HCT116 (cell line): ENCODE measurements at places on chromosomes 1 and 21. TPM values are rescaled to one million over a fixed set of nuclear protein-coding genes. Genes with fewer than 3 reads are reported as not detected.

Gene AMY1C
- not detected for total RNA-seq

Gene ST6GALNAC5
- total RNA-seq, result 1.2 TPM

Gene CELA3B
- total RNA-seq, result 5.3 TPM

Gene GABPB2
- 7.7 TPM for total RNA-seq

Gene DARS2
- total RNA-seq, result 25.6 TPM

Gene LRRIQ3
- total RNA-seq, result 1.1 TPM

Gene DPT
- total RNA-seq, result not detected

Gene OR2T29
- total RNA-seq, result not detected

Gene S100A3
- 4.2 TPM for total RNA-seq

Gene LDLRAD2
- total RNA-seq, result not detected

DNA sequence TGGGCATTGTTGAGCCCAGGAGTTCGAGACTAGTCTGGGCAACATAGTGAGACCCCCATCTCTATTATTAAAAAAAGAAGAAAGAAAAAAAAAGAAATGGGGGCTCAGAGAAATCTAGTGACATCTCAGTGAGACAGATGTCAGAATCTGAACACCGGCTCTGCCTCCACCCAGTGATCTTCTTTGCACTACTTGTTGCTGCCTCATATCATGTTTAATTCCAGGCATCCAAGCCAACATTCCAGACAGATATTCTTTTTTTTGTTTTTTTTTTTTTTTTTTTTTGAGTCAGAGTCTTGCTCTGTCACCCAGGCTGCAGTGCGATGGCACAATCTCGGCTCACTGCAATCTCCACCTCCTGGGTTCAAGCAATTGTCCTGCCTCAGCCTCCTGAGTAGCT is 5.0 kb upstream of the ARL8A start:
- no peak for DNase-seq

GRCh38 chr1:81706650-81707435 is 93.9 kb upstream of the ADGRL2 start:
- no peak for DNase-seq

- no peak for DNase-seq
These were observed 756 bp downstream of the ANKRD13C start for GRCh38 chr1:70353601-70354331.

GRCh38 chr1:10646347-10646861 is 150.0 kb downstream of the CASZ1 start:
- DNase-seq, result peak; percentile 33

DNA sequence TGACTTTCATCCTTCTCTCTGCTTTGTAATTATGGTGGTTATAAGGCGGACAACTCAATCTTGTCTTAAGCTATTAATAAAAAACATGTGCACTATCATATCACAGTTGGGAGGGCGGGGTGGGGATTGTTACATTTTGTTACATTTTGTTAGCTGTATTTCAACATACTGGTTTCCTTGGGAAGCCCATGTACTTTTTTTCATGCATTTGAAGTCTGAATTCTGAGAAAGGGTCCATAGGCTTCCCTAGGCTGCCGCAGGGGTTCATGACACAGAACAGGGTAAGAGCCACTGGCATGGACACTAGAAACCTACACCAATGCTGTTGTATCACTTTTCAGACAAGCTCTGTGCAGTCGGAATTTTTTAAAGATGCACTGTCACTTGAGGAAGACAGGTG is 178.8 kb downstream of the ETS2 start:
- no peak for DNase-seq

DNA sequence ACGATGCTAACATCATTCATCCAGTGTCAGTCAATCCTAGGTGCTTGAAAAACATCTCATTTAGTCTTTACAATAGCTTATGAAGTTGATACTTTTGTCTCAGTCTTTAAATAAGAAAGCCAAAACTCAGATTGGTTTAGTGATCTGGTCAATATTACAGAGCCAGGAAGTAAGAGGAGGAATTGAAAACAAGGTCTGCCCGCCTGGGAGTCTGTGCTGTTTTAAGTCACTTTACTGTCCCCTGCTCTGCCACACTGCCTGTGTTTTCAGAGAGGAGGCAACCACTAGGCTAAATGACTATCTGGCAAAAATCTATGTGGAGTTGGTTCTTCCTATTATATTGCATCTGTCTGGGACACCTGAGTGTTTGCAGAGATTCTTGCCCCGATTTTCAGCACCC is 62.3 kb downstream of the ST6GALNAC3 start:
- no peak for DNase-seq

GRCh38 chr1:151653397-151653796 is 41.5 kb downstream of the SNX27 start:
- DNase-seq, result no peak

DNA sequence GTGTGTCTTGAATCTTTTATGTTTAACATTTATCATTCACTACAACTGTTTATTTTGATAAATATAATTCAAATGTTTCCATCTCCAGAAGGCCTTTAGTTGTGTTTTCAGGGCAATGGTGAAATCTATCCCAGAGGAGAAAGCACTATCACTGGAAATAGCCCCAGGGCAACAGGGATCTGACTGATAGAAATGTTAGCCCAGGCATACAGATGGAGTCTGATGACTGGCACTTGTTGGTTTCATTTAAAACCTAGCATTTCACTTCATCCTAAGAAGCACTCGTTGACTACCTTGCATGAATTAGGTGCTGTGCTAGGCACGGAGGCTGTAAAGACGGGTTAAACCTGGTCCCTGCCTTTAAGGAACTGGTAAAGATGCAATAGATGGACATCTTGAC is 103.1 kb downstream of the C1orf21 start:
- no peak for DNase-seq

DNA sequence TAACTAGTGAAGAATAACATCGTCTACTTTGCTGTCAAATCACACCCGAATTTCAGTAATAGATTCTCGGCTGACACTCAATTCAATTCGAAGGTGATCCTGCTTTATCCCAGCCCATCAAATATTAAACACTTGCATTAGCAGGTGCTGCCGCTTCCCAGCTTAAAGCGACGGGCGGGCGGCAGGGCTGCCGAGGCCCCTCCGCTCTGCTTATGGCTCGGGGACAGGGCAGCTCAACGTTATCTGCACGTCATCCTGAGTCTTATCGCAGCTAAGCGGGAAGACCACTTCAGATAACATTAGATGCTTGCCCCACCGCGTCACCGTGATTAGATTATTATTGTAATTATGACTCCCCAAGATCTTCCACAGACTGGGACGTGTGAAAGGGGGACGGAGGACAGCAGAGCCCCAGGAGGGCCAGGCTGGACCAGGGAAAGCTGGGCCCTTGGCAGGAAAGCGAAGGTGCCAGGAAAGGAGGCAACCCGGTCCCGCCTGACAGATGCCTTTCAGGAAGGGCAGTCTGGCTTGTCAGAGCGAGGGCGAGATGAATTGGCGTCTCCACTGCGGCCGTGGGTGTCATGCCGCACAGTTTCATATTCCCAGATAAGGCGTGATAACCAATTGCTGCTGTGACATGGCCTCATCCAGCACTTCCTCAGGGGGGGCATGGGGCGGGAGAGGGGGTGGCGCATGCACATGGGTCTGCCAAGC is 37.0 kb downstream of the DMAP1 start:
- DNase-seq, result no peak

DNA sequence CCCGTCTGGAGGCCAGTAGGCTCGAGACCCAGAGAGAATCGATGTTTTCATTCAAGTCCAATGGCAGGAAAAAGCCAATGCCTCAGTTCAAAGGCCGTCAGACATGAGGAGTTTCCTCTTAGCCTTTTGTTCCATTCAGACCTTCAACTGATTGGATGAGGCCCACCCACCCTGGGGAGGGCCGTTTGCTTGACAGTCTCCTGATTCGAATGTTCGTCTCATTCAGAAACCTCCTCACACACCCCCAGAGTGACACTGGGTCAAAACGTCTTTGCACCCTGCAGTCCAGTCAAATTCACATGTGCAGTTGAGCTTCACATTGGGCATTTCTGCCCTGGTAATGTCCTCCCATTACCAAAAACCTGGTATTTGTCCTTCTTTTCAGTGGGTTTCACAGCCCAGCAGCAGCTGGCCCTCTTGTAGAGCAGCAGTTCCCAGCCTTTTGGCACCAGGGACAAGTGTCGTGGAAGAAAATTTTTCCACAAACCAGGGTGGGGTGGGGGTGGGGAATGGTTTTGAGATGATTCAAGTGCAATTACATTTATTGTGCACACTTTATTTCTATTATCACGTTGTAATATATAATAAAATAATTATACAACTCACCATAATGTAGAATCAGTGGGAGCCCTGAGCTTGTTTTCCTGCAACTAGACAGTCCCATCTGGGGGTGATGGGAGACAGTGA is 40.1 kb downstream of the RSPH1 start:
- DNase-seq, result no peak

- DNase-seq, result no peak
These were observed 726.5 kb upstream of the ADAMTS5 start for GRCh38 chr21:27693376-27693775.

DNA sequence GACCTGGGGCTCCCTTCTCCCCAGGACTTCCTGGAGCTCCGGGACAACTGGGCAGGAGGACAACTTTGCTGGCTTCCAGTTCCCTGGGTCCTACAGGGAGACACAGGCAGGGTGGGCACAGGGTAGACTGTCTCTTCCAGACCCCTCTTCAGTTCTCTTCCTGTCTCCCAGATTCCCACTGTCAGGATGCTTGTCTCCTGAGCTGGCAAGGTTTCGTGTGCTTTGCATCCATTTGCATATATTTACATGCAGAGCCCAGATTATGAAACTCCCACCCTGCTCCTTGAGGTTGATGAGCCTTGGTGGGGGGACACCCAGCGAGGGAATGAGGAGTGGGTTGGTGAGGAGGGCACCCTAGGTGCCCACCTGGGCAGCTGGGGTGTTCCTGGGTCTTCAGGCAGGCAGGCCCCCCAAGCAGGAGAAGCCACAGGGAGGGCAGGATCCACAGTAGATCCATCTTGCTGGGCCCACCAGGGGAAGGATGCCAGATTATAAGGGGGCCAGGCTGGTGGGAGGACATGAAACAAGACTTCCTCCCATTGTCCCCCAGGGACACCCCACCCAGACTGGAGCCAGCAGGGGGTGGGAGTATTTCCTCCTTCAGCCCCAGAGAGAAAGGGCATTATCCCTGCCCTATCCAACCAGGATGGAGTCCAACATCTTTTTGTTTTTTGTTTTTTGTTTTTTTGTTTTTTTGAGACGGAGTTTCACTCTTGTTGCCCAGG is at the start of gene FCN3:
FCN3 (minus strand) TSS at position 463 of the 725 bp plus-strand sequence; CDS start at position 457, 6 bp downstream.
- DNase-seq, result no peak

GRCh38 chr1:97271916-97272788 is 550.6 kb downstream of the PTBP2 start:
- no peak for DNase-seq

DNA sequence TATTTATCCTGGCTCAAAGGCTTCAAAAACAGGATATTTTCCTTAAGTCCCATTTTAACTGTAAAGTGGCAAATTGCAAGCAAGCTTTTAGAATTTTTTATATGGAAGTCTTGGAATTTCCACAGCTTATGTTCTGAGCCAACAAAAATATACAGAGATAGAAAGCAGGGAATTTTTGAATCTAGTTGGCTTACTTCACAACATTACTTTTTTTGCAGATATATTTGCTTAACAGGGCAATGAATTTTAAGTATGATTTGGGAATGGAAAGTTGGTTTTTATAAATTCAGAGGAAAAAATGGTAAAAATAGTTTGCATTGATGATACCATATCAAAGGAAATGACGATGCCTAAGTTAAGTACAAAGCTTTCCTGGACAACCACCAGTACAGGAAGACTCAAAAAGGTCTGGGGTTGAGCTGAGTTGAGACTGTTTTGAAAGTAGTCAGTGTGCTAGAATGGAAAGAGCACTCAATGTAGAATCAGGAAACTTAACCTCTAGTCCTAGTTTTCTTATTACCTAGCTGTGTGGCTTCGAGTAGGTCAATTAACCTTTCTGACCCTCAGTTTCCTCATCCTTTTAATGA is 11.0 kb upstream of the VCAM1 start:
- DNase-seq, result no peak

DNA sequence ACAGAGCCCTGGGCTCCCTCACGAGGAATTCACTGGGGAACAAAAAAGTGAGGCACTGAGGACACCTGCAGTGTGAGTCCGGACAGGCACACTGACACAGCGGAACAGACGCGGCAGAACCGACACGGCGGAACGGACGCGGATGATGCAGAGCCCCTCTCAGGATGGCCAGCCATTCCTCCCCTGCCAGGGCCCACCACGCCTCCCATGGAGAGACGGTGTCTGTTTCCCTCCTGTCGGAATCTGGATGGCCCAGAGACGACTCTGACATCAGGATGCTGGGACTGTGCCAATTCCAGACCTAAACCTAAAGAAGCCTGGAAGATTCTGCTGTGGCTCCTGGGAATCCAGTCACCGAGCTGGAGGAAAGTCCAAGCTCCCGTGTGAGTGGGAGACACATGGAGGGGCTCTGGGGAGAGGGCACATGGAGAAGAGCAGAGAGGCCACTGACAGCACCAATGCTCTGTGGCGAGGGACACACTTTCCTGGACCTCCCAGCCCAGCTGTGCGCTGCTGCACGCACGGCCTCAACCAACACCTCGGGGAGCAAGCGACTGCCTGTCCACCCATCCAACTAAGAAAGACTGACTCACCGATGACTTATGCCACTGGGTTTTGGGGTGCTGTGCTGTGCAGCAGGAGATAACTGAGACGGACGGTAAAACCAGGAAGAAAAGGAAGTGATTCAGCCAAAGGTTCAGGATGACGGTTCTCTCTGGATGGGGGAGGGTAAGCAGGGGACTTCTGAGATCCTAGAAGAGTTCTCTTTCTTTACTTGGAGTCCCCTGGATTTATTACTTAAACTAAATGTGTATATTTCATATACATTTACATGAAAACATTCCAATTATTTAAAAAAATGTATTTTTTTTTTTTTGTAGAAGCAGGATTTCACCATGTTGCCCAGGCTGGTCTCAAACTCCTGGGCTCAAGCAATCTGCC is 23.3 kb downstream of the ZBTB17 start:
- peak; percentile 38 for DNase-seq

DNA sequence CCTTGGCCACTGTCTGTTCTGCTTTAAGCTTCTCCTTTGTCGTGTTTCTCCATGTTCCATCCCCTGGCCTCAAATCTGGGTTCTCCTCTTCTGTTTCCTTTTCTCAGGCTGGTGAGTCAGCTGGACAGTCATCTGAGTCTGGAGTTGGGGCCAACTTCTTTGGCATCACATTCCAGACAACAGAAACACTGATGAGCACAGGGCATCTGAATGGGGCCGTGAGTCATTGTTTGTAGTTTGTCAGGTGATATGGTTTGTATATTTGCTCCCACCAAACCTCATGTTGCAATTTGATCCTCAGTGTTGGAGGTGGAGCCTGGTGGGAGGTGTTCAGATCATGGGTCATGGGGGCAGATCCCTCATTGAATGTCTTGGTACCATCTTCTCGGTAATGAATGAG is 14.3 kb upstream of the OLIG2 start:
- peak; percentile 18 for DNase-seq

GRCh38 chr21:46388896-46389295 is 64.9 kb downstream of the PCNT start:
- DNase-seq, result no peak

DNA sequence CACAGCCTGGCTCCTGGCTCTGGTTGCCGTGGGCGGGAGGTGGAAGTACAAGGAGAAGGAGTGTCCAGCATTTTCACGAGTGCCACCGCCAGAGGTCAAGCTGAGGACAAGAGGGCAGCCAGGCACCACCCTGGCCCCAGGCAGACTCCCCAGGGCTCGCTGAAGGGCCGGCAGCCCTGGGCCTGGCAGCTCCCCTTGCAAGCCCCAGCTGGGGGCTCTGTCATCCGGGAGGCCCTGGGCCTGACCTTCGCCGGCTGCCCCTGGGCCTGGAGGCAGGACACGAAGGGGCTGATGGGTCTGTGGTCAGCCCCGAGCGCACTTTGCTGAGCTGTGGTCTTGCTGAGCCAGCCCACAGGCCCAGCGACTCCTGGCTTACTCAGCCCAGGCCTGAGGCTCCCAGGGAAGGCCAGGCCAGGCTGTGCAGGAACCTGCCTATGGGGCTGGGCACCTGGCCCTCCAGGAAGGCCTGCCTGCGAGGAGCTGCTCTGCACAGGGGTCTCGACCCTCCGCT is 74.8 kb downstream of the MORN1 start:
- DNase-seq, result no peak
